ENCODE measurements at places on chromosomes 1 and 21.
A peak's percentile ranks its signal among the peaks of the same experiment; 100 is the strongest.

DNA sequence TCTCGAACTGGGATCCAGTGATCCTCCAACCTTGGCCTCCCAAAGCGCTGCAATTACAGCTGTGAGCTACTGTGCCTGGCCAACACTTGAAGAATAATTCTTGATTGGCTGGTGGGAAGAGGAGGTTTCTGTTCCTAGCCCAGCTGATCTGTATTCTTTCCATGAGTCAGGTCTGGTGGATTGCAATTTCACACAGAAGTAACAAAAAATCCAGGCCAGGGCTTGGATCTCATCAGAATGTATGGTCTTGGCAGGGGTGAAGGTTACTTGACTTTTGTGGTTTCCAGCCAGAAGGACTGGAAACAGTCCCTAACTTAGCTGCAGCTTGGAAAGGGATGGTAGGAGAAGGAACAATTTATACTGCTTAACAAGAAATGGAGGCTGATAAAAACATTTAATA, 5.1 kb upstream of the HP1BP3 start:
- no peak for DNase-seq

DNA sequence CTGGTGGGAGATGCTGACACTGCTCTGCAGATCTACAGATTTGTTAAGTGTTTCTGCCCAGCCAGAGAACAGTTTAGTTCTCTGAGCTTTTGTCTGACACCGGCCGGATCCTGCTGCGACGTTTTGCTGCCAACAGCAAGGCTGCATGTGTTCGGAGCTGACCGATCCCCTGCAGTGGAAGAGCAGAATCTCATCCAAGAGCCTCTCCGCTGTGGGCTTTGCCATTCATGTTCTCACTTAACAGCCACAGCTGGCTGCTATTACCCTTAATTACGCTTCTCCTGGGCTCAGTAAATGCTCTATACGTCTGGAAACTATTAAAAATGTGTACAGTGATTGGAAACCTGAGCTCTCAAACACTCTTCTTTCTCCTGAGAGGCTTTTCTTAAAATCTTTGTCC, 105.3 kb downstream of the BCAR3 start:
- no peak for DNase-seq

DNA sequence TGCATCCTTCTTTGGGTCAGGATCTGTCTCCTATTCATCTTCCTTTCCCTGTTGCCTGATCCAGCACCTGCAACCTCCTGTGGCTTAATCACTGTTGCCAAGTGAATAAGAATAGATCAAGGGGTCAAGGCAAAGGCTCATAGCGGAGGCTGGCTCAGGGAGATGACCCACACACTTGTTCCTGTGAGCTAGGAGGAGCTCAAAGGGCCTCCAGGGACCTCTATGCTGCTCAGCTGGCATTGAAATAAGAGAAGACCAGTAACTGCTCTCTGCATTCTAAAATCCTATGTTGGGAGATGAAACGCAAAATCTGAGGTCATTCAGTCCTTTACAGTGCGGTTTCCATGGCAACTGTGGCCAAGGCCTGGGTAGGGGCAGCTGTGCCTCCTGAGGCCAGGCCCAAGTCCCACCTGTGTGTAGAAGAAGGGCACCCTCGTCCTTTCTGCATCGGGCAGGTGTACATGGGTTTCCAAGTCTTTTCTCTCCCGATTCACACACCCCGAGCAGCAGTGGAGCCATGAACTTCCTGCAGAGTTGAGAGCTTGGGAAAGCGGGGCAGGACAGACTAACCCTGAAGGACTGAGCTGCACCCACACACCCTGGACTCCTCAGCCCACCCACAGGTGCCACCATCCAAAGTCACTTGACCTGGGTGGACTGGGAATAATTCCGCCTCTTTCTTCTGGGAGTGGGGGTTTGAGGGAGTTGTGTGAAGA, 27.8 kb upstream of the STUM start:
- no peak for DNase-seq

- no peak for DNase-seq
Observed at GRCh38 chr1:67227196-67227595, 60.9 kb downstream of the IL23R start.

- no peak for DNase-seq
Observed at GRCh38 chr1:244590670-244591069, 62.3 kb upstream of the DESI2 start.

- DNase-seq, result no peak
Observed at GRCh38 chr21:37264808-37265207, 2.3 kb downstream of the VPS26C start.

DNA sequence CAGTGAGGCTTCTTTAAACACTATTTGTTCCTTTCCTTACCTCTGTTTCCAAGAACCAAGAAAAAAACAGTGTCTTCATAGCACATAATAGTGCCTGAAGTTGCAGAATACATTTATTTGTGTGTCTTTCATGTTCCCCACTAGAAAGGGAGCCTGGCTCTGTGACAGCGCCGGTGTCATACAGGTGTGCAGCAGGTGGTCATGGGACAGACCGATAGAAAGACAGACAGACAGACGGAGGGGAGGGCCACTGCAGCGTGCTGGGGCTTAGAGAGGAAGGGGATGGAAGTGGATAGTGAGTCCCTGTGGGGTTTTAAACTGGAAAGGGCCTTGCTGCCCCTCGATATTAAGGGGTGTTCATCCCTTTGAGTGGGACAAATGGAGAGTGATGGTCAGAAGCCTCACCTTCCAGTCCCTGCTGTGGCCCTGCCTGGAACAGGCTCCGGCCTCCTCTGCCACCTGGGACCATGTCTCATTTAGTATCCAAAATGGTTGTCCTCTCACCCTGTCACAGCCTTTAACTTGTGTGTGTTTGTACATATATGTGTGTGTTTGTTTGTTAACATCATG, 152.9 kb downstream of the PGBD5 start:
- DNase-seq, result no peak

DNA sequence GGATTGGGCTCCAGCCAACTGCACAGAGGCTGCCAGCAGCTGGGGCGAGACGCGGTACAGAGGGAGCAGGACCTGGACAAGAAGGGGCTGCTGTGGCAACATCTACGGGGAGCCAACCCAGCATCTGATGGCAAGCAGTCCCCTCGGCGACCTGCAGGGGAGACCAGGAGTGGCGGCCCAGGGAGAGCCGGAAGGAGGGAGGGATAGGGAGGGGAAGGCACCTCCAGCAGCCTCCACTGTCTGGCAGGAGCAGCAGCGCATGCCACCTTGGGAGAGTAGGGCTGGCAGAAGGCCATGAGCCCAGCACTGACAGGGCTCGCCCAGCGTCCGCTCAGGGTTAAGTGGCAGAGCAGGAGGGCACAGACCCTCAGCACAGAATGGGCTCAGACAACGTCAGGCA, 17.3 kb downstream of the CHD5 start:
- no peak for DNase-seq

DNA sequence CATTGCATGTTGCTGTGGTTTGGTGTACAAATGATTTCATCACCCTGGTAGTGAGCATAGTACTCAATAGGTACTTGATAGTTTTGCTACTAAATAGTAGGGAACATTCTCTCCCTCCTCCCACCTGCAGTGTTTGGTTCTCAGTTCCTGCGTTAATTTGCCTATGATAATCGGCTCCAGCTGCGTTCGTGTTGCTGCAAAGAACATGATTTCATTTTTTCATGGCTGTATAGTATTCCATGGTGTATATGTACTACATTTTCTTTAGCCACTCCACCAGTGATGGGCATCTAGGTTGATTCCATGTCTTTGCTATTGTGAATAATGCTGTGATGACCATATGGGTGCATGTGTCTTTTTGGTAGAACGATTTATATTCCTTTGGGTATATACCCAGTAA, 903.4 kb downstream of the TTLL7 start:
- no peak for DNase-seq

GRCh38 chr1:53549287-53549686, 90.1 kb downstream of the DMRTB1 start:
- DNase-seq, result no peak

DNA sequence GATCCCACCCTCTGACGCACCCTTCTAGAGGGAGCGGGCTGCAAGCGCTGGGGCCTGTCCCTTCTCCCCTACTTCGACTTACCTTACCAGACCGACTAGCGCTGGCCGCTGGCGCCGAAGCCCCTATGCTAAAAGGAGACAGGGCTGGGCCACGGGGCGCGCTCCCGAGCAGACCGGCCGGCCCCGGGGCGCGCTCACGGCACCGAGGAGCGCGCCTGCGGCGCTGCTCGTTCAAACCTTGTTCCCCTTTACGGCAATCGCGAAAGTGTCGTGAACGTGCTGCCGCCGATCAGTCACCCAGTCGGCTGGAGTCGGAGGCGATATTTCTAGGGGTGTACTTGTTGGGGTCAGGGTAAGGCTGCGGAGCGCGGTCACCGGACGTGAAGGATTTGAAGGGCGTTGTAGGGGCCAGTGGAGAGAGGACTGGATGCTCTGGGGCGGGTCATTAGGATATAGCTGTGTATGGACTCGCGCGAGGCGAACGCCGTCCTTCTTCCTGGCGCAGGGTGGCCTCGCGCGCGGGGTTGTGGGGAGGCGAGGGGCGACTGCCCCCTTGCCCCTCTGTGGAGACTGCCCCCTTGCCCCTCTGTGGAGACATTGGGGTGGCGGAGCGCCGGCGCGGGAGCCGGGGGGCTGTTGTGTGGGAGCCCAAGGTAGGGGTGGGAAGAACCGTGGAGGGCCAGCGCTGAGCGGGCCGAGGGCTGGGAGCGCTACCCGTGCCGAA, at the start of the genes CEPT1 and DRAM2:
Gene CEPT1 (plus strand): TSS at position 268 of the 724 bp plus-strand sequence. CDS start 7,492 bp downstream, outside the sequence.
Gene DRAM2 (minus strand): TSS at position 138 of the 724 bp plus-strand sequence. CDS start 8,539 bp downstream, outside the sequence.
- DNase-seq, result peak; percentile 95

- no peak for DNase-seq
Observed at GRCh38 chr1:75690547-75690946, 34.0 kb upstream of the ACADM start.

- no peak for DNase-seq
Observed at GRCh38 chr1:18419113-18419844, 61.5 kb upstream of the KLHDC7A start.

DNA sequence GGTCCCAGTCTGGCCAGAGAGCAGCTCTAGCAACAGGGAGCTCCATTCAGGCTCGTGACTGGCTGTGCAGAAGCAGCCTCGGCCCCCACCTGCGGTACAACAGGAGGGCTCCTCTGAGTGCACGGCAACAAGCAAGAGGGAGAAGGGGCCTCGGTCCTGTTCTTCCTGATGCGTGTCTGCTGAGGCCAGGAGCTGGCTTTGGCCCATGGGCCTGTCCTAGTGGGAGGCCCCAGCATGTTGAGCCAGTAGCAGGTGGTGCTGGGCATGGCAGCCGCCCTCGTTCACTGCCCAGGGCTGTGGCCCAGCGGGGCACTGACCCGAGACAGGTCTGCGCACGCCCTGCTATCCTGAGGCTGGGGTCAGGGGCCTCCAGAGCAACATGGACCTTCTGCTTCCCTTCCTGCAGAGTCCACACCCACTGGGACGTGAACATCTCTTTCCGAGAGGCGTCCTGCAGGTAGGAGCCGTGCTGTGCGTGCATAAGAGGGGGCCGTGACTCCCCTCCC, 7.0 kb downstream of the SAMD11 start:
- DNase-seq, result no peak

DNA sequence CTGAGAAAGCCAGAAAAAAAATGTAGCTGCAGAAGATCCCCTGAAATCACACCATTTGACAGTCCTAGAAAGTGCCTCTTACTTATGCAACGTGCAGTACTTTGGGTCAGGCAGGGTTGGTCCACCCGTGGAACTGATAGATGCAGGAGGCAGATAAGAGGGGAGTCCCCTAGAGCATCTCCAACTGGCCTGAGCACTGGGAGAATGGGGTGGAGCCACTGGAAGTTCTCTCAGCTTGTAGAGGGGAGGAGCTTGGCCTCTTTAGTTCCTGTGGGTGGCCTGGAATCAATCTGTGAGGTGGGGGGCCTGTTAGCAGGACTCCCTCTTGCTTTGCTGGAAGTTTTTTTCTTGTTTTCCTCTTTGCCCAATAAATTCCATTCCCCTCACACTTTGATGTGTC, 335.7 kb upstream of the NCAM2 start:
- no peak for DNase-seq

- DNase-seq, result no peak
Observed at GRCh38 chr21:38434913-38435533, 63.3 kb downstream of the ERG start.
